Progenitor cell of endocrine pancreas (in vitro differentiated cells): ENCODE measurements at places on chromosomes 6 and 20. TPM values are rescaled to one million over a fixed set of nuclear protein-coding genes. Genes with fewer than 3 reads are reported as not detected.

The WFDC2 gene
- total RNA-seq, result 161 and 188 TPM in 2 replicates

The DUSP15 gene
- total RNA-seq, result 13.2 and 14.9 TPM in 2 replicates

The HLA-DRB1 gene
- 4.6 and 7.7 TPM in 2 replicates for total RNA-seq

The AHCY gene
- 328 and 329 TPM in 2 replicates for total RNA-seq

The GATA5 gene
- total RNA-seq, result 3.8 and 4.8 TPM in 2 replicates

The MMP24 gene
- 3.4 TPM in 2 replicates for total RNA-seq

The OR2H2 gene
- not detected in 2 replicates for total RNA-seq

The FOXQ1 gene
- total RNA-seq, result 2.0 and 2.9 TPM in 2 replicates

The ITCH gene
- 83.9 and 85.5 TPM in 2 replicates for total RNA-seq

The CRISP3 gene
- not detected in 2 replicates for total RNA-seq

The RIPOR3 gene
- total RNA-seq, result 0.29 and 0.31 TPM in 2 replicates

The C20orf202 gene
- 0.26 and 0.27 TPM in 2 replicates for total RNA-seq

The ITPA gene
- 62.3 and 67.8 TPM in 2 replicates for total RNA-seq

The COL19A1 gene
- 2.3 and 3.5 TPM in 2 replicates for total RNA-seq

The SLC24A3 gene
- 0.96 and 1.5 TPM in 2 replicates for total RNA-seq

The WFDC5 gene
- total RNA-seq, result not detected in 2 replicates

The TGM3 gene
- total RNA-seq, result 0.22 and 0.44 TPM in 2 replicates

The RSPO3 gene
- total RNA-seq, result 0.36 and 0.43 TPM in 2 replicates

The C4A gene
- 13.1 and 14.1 TPM in 2 replicates for total RNA-seq

The COL9A3 gene
- total RNA-seq, result 81.5 and 84.3 TPM in 2 replicates

The MACROD2 gene
- total RNA-seq, result 6.4 and 7.6 TPM in 2 replicates

The HCK gene
- not detected in 2 replicates for total RNA-seq

The FAM217A gene
- total RNA-seq, result 0.13 TPM in 1 of 2 replicates, not detected in the other

The PNLDC1 gene
- total RNA-seq, result not detected in 2 replicates

The LY86 gene
- not detected in 2 replicates for total RNA-seq

The HLA-DQB1 gene
- 6.1 TPM in 2 replicates for total RNA-seq

The LY6G5B gene
- 24.8 and 30.6 TPM in 2 replicates for total RNA-seq
